ENCODE measurements at places on chromosomes 2 and 18.
A peak's percentile ranks its signal among the peaks of the same experiment; 100 is the strongest.

DNA sequence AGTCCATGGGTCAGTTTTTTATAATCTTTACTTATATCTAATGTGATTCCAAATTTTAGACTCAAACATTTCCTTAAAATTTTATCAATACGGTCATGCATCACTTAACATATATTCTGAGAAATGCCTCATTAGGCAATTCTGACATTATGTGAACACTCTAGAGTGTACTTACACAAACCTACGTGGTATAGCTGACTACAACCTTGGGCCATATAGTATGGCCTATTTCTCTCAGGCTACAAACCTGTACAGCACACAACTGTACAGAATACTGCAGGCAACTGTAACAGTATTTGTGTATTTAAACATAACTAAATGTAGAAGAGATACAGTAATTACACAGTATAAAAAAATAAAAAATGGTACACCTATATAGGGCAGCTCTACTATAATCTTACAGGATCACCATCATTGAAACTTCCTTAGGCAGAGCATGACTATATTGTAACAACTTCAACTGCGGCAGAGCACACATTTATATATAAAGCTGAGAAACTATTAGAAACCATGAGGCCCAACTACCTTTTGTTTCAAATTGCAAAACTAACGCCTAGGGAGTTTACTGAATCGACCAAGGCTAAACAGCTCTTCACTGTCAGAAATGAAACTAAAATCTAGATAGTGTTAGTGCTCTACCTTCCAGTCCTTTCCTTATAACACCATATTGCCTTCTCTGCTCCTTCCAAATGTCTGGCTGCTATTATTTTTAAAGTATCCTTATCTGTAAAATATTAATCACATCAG, 6.9 kb downstream of the YES1 start:
- H3K27ac ChIP-seq = peak overlapping the region; percentile 92
- no peaks in the 10 kb centered on the region for H3K36me3 ChIP-seq
- peak; percentile 37 for DNase-seq
- peak overlapping the region; percentile 76 for H3K4me3 ChIP-seq
- peaks cover 19% of the 10 kb centered on the region for H3K27me3 ChIP-seq

GRCh38 chr2:52034706-52035105, 1002.8 kb upstream of the NRXN1 start:
- H3K4me3 ChIP-seq = no peak overlapping the region
- H3K36me3 ChIP-seq = no peaks in the 10 kb centered on the region
- DNase-seq = no peak
- no peaks in the 10 kb centered on the region for H3K4me1 ChIP-seq
- no peak overlapping the region for H3K27ac ChIP-seq
- no peaks in the 10 kb centered on the region for H3K27me3 ChIP-seq

DNA sequence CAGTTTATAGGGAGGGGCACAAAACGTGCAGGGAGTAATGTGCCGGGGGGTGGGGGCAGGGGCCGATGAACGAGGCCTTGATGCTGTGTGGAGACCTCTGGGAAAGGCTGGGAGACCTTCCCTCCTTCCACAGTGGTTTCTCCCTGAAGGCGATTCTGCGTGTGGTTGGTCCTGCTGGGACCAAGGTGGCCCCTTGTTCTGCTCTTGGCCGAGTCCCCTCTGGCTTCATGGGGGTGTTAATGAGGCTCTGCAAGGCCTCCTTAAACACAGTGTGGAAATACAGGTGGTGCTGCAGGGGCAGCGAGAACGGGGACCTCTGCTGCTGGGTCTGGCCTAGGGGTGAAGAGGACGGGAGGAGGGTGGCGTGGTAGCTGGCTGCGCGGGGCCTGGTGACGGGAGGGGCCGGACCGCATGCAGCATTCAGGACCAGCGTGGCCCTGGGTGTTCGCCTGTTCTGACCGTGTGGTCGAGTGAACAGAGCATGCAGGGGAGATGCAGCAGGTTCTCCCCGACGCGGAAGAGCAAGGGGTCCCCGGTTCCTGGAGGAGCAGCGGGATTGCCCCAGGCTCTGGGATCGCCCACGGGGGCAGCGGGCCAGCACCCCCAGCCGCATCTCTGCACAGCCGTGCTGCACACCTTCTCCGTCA, 42.1 kb upstream of the KCNG2 start:
- no peak for DNase-seq
- peaks cover 12% of the 10 kb centered on the region for H3K4me1 ChIP-seq
- H3K36me3 ChIP-seq = peaks cover 30% of the 10 kb centered on the region

DNA sequence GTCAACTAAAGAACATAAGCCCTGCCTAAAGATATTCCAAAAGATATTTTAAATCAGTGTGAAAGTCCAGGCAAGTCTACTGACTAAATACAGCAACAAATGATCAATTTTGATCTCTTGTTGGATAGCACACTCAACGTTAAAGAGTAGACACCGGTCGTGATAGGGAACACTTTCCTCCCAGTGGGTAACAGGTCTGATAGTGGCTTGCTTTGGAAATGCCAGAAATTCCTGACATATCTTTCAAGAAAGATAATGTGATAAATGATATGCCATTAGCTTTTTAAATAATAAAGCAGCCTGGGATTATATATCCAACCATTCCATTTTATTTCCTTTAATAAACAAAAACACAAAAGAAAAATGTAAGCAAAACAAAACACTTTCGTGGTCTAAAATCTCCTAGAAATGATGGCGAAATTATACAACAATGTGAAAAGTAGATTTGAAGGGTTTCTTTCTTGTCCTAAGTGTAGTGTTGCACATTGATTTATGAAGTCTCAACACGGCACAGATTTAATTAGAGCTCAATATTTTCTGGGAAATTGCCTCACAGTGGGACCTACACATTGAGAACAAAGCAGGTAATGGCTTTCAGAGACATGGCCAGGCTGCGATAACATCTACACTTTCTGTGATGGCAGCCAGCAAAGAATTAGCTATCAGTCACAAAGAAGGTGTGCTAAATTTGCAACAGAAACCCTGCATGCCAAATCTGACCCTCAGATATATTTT, 158.6 kb downstream of the PPP1R1C start:
- no peaks in the 10 kb centered on the region for H3K27me3 ChIP-seq
- H3K27ac ChIP-seq = no peak overlapping the region
- no peaks in the 10 kb centered on the region for H3K36me3 ChIP-seq
- no peak for DNase-seq
- no peaks in the 10 kb centered on the region for H3K4me1 ChIP-seq
- no peak overlapping the region for H3K4me3 ChIP-seq

GRCh38 chr2:15200581-15200980, 360.6 kb downstream of the NBAS start:
- H3K4me3 ChIP-seq = no peak overlapping the region
- no peak overlapping the region for H3K27ac ChIP-seq
- H3K36me3 ChIP-seq = peaks cover 28% of the 10 kb centered on the region

DNA sequence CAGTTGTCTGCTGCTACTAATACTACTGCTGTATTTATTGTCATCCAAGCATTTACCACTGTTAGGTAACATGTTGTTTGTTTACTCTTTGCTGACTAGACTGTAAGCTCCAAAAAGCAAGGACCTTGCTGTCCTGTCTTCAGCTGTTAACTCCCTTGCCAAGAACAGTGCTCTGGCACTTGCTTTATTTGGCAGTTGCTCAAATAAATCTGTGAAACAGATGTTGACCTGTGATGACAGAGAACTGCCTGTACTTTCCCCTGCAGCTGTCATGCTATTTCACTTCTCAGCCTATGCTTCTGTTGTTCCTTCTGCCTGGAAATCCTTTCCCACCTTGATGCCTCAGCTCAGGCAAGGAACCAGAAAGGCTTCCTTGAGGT, 181.2 kb downstream of the ATAD2B start:
- no peak overlapping the region for H3K4me3 ChIP-seq
- DNase-seq = no peak
- peaks cover 11% of the 10 kb centered on the region for H3K36me3 ChIP-seq
- H3K27me3 ChIP-seq = peaks cover 4% of the 10 kb centered on the region

- H3K36me3 ChIP-seq = no peaks in the 10 kb centered on the region
These were observed 421.4 kb upstream of the TCF4 start for GRCh38 chr18:56009411-56009810.

- no peaks in the 10 kb centered on the region for H3K36me3 ChIP-seq
- DNase-seq = no peak
- no peak overlapping the region for H3K4me3 ChIP-seq
- H3K4me1 ChIP-seq = no peaks in the 10 kb centered on the region
- no peak overlapping the region for H3K27ac ChIP-seq
- no peaks in the 10 kb centered on the region for H3K27me3 ChIP-seq
These were observed 483.6 kb upstream of the VRK2 start for GRCh38 chr2:57563015-57563414.

- peaks cover 57% of the 10 kb centered on the region for H3K4me1 ChIP-seq
- H3K36me3 ChIP-seq = no peaks in the 10 kb centered on the region
- DNase-seq = no peak
- peaks cover 4% of the 10 kb centered on the region for H3K27me3 ChIP-seq
- no peak overlapping the region for H3K4me3 ChIP-seq
These were observed 45.6 kb upstream of the SLC1A4 start for GRCh38 chr2:64943387-64944150.

GRCh38 chr2:189236066-189236465, 56.5 kb upstream of the COL5A2 start:
- no peaks in the 10 kb centered on the region for H3K36me3 ChIP-seq
- H3K27ac ChIP-seq = no peak overlapping the region
- no peak overlapping the region for H3K4me3 ChIP-seq
- no peaks in the 10 kb centered on the region for H3K27me3 ChIP-seq
- H3K4me1 ChIP-seq = no peaks in the 10 kb centered on the region

GRCh38 chr18:75114231-75114764, 94.6 kb downstream of the PTGR3 start:
- H3K4me1 ChIP-seq = peaks cover 7% of the 10 kb centered on the region
- no peak overlapping the region for H3K4me3 ChIP-seq
- peaks cover 3% of the 10 kb centered on the region for H3K27me3 ChIP-seq

GRCh38 chr2:159505196-159505595, 111.2 kb downstream of the BAZ2B start:
- peaks cover 32% of the 10 kb centered on the region for H3K4me1 ChIP-seq
- H3K27me3 ChIP-seq = no peaks in the 10 kb centered on the region
- no peak for DNase-seq
- no peak overlapping the region for H3K27ac ChIP-seq
- H3K36me3 ChIP-seq = peaks cover 5% of the 10 kb centered on the region

DNA sequence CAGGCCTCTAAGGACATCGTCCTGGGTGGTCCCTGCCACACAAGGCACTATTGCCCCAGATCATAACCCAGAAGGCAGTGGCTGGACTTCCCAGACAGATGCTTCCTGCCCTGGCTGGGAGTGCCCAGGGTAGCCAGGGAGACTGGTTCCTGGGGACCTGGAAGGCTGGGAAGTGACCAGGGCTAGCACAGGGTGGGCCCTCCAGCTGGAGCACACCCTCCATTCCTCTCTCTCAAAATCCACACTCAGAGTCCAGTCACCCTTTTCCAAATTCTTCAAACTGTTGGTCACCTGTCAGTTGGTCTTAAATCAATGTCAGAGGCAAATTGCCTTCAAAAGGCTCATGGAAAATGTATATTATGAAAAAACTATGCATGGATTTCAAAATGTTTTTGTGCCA, 11.6 kb upstream of the TUBB6 start:
- peaks cover 1% of the 10 kb centered on the region for H3K27me3 ChIP-seq
- DNase-seq = no peak
- H3K4me3 ChIP-seq = no peak overlapping the region
- H3K4me1 ChIP-seq = no peaks in the 10 kb centered on the region
- H3K27ac ChIP-seq = no peak overlapping the region

DNA sequence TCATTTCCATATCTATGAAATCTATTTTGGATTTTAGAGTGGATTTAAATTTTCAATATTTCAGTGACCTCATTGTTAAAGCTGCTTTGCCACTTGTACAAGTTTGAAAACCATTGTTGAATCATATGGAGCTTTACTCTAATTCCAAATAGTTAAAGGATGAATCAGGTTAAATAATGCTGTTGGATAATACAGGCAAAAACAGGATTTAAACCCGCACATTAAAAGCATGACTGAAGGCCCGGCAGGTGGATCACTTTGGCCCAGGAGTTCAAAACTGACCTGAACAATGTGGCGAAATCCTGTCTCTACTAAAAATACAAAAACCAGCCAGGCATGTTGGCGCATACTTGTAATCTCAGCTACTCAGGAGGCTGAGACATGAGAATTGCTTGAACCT, 68.3 kb downstream of the RIF1 start:
- peaks cover 15% of the 10 kb centered on the region for H3K4me1 ChIP-seq
- H3K27ac ChIP-seq = no peak overlapping the region
- DNase-seq = no peak
- peaks cover 24% of the 10 kb centered on the region for H3K36me3 ChIP-seq
